ENCODE measurements at places on chromosomes 16 and 17. TPM values are rescaled to one million over a fixed set of nuclear protein-coding genes. Genes with fewer than 3 reads are reported as not detected.

Gene NPIPB8
- not detected for total RNA-seq

Gene CYBA
- 374 TPM for total RNA-seq

- peak; percentile 92 for DNase-seq
Observed at GRCh38 chr17:77424585-77425344, 284.0 kb downstream of the SEC14L1 start.

DNA sequence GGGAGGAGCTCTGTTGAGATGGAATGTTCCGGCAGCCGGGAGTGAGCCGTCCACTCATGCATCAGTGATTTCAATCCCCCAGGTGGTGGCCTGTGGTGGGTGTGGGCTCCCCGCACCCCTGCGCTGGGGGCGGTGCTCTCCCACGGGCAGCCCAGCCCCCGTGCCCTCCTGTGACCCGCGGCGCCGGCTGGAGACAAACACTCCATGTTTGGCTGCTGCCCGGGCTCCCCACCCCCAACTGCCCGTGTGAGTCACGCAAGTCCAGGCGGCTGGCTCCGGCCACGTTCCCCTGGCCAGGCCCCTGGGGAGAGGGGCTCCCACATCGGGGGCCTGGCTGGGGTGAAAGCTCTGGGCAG lies 29.4 kb downstream of the CACNA1H start:
- DNase-seq: peak; percentile 91

DNA sequence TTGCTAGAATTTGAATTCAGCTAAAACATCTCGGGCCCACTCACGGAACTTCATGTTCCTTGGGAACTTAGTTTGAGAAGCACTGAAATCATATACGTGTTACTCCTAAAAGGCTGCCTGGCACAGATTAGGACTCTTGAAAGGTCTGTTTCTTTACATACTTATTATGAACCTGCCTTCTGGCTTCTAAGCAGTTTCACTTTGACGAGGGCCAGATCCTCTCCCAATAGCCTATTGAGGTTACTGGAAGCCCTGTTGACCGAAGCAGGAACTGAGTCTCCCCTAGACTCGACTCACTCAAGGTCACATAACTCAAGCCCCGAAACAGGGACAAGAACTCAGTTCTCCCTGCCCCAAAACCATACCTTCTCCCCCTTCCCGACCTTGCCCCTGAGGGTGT lies 121.9 kb upstream of the PLCG2 start:
- no peak for DNase-seq

- DNase-seq: peak; percentile 29
Observed at GRCh38 chr16:50550035-50550434, 1.8 kb downstream of the NKD1 start.

- DNase-seq: no peak
Observed at GRCh38 chr17:73157521-73157890, 7.3 kb upstream of the SSTR2 start.

DNA sequence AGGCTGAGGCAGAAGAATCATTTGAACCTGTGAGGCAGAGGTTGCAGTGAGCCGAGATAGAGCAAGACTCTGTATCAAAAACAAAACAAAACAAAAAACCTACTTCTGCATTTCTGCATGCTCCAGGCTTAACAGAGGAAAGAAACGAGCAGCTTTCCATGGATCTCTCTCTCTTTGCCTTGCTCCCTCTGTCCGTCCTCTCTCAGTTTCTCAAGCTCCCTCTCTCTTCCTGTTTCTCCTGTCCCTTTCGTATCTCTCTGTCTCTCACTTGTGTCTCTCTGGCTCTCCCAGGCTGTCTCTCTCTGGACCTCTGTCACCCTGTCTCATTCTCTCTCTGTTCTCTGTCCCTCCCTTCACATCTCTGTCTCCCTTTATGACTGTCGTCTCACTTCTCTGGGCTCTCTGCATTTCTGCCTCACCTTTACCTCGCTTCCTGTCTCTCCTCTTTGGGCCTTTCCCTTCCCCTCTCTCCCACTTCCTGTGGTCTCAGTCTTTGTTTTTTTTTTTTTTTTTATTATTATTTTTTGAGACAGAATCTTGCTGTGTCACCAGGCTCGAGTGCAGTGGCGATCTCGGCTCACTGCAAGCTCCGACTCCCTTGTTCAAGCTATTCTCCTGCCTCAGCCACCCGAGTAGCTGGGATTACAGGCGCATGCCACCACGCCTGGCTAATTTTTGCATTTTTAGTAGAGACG lies 4.1 kb upstream of the PITPNA start:
- no peak for DNase-seq

DNA sequence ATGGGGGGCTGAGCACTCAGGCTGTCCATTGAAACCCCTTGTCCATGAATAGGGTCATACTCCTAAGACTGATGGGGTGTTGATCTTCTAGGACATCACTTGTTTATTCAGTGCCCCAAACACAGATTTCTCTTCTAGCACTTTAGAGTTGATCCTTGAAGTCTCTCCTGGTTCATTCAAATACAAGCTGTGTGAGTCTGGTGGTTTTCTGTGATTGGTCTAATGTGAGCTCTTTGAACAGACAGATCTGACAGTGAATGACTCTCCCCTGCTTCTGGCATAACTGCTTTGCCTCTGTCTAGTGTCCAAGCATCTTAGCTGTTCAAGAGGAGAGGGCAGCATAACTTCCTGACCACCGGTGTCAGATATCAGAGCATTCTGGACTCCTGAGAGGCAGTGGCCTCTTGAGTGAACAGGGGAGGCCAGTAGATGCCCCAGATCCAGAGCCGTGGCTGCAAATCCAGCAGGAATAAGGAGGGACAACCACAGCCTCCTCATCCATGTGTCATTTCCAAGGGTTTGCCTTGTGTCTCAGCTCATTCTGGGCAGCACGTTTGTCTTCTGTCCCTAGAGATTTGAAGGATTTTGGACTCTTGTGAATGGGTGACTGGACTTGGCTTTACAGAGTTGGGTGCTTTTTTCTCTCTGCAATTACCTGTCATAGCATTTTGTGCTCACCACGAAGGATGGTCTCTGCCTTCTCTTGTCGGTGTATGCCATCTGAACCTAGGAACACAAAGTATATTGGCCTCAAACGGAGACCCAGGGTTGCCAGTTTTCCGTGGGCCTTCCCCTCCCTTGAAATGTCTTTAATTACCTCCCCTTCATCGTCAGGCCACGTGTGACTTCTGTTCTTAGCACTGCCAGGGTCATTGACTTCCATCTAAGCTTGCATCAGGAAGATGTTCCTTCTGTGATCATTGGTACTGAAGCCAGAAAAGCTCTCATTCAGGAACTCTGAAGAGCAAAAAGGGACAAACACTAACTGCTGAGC lies 13.9 kb upstream of the CLEC18C start:
- DNase-seq: no peak

DNA sequence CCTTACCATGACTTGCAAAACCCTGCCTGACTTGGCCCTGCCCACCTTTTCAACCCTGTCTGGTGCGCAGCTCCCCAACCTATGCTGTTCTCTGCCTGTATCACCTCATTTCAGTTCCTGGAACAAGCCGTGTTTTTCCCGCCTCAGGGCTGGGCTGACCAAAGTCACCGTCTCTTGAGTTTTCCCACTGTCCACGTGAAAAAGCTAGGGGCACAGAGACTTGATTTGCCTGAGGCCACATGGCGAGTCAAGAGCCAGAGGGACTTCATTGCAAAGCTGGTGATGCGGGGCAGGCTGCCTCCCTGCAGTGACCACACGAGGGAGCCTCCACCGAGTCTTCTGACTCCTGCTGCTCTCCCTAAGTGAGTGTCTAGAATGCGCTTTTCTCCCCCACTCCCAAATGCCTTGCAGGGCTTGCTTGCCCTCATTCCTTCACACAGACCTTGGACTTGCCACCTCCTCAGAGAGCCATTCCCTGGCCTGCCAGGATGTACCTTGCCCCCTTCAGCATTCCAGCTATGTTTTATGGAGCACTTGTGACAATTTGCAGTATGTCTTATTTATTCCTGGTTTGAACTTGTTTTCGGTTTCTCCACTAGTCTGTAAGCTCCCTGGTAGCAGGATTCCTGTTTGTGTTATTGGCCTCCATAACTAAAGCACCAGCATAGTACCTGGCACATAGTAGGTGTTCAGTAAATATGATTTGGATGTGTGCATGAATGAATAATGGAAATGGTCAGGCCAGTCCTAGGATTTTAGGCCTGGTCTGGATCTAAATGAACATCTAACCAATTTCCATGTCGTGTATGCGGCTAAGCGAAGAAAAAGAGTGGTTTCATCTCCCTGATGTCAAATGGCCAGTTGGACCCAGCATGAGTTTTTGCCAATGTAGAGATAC lies 252.3 kb downstream of the SNX29 start:
- peak; percentile 18 for DNase-seq

All from adrenal gland (tissue), 19 donors.